ENCODE measurements at places on chromosomes 3 and 15.

DNA sequence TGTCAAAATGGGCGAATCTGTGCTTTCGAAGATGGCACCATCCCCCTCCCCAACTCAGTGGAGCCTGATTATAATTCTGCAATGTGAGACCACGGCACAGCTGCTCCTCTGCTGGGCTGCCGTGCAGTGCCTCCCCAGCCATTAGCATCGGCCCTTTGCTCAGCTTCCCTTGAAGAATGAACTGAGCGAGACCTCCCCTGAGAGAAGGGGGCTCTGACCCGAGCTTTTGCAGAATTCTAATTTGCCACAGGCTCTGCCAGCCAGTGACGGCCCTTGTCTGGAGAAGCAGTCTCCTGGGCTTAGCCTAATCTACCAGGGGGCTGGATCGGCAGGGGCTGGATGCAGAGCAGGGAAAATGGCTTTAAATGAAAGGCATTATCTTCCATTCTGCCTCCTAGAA lies 57.2 kb downstream of the GLDN start:
- DNase-seq, result no peak

GRCh38 chr3:171936191-171936841 lies 93.2 kb downstream of the TMEM212 start:
- no peak for DNase-seq

GRCh38 chr3:15325228-15325627 lies 7.2 kb downstream of the SH3BP5 start:
- DNase-seq, result no peak

- DNase-seq, result no peak
These were observed 7.5 kb downstream of the RFX7 start for GRCh38 chr15:56236197-56236596.

DNA sequence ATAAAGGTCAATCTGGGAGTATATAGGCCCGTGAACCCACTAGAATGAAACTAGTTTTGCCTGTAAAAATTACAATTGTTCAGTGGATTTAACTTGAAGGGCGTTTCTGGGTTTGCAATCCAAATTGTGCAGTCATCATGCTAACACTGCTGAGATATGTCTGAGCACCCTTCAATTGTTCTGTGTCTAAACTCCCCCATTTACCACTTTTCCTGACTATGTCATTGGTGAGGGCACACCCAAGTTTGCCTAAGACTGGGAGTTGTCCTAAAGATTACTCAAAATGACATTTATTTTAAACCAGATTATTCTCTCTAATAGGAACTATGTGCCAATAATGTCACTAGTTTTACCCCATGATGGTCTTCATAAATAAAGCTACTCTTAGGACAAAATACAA lies 54.6 kb downstream of the EMC4 start:
- no peak for DNase-seq

DNA sequence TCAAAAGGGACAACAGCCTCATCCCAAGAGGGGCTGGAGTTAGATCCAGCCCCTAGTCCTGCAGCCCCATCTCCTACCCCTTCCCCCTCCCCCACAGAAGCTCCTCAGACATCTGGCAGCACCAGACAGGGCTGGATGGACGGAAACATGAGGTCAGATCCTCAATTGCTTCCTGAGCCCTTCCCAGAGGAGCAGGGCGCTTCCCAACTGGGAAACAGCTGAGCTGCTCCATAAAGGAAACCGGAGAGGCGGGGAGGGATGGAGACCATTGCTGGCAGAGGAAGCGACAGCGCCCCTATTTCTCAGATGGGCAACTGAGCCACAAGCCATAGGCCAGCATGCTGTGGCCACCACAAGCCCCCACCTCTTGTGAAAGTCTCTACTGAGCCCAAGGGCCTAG lies 18.3 kb upstream of the CYP11A1 start:
- no peak for DNase-seq

- DNase-seq, result no peak
These were observed 1199.9 kb downstream of the SI start for GRCh38 chr3:163878396-163878795.

DNA sequence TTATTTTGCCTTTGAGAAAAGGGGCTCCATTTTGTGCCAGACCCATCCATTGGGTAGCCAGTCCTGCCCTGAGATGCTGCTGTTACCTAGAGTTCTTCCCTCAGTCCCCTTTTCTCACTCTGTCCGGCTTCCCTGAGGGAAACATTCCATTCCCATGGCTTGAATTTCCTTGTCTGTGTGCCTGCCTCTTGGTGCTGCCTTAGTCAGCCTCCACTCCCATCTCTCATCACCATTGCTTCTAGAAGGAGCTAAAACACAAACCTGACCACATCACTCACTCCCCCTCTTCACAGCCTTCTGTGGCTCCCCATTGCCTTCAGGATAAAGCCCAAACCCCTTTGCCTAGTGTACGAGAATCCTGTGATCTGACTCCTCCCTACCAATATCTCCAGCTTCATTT lies 25.2 kb upstream of the C2CD4B start:
- DNase-seq, result no peak

GRCh38 chr15:77033417-77033728 lies 37.5 kb downstream of the TSPAN3 start:
- DNase-seq, result no peak

GRCh38 chr3:133893683-133894352 lies 1.9 kb downstream of the RAB6B start:
- DNase-seq, result no peak

DNA sequence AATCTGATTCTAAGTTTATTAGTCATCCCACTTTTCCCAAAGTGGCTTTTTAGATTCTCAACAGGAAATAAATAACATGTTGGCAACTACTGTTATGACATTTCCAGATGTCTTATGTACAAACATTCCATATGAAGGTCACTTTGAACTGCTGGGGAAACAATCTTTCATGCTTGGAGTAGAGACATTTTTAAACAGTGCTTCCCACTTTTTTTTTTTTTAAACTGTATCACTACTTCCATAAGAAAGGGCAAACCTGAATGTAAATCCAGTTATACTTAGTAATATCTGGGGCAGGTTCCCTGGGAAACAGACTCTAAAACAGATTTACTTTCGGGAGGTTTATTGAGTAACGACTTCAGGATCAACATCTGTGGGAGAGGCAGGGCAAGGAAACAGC lies 473.8 kb downstream of the TAFA4 start:
- DNase-seq, result no peak

- no peak for DNase-seq
These were observed 65.3 kb upstream of the GATM start for GRCh38 chr15:45443645-45444044.

- no peak for DNase-seq
These were observed 35.8 kb downstream of the ST8SIA2 start for GRCh38 chr15:92429378-92430068.

GRCh38 chr3:133410191-133410892 lies 10.5 kb downstream of the BFSP2 start:
- DNase-seq, result no peak

GRCh38 chr3:9590282-9590791 lies 36.7 kb upstream of the LHFPL4 start:
- DNase-seq, result no peak

DNA sequence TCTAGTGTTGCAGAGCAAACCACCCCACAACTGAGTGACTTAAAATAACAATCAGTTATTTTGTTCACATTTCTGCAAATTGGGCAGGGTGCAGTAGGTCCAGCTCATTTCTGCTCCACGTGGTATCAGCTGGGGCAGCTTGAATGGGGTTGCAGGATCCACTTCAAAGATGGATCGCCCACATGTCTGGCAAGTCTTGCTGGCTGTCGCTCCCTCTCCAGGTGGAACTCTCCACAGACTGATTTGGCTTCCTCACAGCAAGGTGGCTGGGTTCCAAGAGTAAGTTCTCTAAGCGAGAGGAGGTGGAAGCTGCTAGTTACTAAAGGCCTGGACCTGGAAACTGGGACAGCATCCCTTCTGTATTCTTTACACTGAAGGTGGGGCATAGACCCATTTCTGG lies 213.3 kb downstream of the SLC9A9 start:
- no peak for DNase-seq

- DNase-seq, result no peak
These were observed 9.4 kb downstream of the SENP2 start for GRCh38 chr3:185595526-185595925.

DNA sequence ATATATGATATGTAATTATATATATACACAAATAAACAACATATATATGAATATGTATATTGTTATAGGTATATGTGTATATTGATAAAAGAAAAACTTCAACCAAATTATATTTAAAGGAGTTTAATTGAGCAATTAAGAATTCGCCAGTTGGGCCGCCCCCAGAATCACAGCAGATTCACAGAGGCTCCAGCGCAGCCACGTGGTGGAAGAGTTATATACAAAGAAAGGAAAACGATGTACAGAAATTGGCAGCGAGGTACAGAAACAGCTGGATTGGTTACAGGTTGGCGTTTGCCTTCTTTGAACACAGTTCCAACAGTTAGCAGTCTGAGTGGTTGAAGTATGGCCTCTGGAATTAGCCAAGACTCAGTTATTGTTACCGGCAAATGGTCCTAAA lies 137.3 kb upstream of the SLC24A5 start:
- no peak for DNase-seq

DNA sequence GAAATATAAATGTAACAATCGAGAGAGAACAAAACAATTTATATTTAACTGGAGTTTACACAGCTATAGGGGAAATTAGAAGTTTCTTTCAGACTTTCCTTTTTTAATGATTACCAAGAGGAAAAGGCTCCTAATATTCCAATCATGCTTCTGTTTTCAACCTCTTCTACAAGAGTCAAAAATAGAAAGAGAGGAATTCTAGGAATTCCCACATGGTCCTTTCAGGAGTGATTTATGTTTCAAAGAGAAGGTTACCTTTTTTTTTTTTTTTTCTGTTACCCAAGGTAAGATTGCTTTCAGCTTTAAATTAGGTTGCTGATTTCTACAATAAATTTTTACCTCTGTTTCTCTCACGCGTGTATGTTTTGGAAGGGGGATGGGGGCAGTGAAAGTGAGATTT lies 355.3 kb upstream of the DCBLD2 start:
- no peak for DNase-seq

DNA sequence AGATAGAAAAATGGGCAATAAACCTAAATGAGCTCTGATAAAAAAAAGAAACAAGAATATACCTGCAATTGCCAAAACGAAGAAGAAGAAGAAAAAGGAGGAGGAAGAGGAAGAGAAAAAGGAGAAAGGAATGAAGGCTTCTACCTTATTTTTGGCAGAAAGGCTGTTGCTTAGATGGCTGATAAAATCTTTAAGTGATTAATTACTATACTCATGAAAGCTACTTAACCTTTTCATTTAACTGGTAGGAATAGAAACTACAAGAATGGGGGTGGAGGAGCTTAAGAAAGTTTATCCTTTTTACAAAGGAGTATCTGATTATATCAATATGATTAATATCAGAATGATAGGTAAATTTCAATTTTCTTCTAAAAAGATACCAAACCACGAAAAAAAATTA lies 75.2 kb downstream of the CLASP2 start:
- DNase-seq, result no peak

- no peak for DNase-seq
These were observed 82.6 kb upstream of the TRIM42 start for GRCh38 chr3:140595295-140595694.

DNA sequence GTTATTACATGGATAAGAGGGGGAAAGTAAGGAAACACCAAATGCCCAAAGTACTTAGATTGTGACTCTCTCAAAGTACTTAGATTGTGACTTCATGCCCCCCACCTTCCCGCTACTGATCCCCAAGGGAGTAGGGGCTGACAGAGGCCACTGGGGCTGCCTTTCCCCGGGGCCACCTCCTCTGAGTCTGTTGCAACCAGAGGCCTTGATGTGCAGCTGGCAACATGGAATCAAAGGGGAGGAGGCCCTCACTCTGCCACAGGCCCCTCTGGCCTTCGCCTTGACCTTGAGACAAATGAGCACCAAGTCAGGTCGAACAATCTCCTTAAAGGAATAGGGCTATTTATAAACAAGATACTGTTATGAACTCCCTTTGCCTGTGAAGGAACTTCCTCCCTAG lies 62.5 kb downstream of the LRTM1 start:
- DNase-seq, result no peak
